ENCODE measurements at places on chromosomes 5 and 9.

DNA sequence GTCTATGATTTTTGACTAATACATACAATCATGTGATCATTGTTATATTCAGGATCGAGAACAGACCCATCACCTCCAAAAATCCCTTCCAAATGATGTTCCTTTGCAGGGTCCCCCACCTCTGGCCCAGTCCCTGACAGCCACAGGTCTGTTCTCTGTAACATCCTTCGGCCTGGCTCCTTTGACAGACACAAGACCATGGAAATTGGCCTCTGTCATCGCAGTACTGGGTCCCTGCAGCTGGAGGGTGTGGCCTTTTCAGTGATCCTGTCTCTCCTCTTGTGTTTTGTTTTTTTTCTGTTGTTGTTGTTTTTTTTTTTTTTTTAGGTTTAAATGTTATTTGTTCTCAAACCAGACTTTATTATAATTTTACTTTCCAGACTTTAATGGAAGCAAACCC is 27.4 kb upstream of the ANKRD33B start:
- DNase-seq: no peak

DNA sequence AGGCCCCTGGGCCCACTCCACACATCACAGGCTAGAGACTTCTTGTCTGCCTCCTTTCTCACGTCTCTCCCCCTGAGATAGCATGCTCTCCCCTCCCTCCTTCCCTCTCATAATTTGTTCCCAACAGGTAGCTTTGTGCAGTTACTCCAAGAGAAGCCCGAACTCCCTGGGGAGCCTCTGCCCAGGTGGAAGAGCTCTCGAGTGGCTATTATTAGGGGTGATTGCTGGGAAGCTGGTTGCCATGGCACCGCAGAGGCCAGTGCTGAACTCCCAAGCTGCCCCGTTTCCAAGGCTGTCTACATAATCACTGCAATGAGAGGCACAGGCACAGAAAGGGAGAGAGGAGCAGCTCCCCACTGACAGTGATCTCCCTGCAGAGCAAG is 104.7 kb upstream of the GPR151 start:
- no peak for DNase-seq

DNA sequence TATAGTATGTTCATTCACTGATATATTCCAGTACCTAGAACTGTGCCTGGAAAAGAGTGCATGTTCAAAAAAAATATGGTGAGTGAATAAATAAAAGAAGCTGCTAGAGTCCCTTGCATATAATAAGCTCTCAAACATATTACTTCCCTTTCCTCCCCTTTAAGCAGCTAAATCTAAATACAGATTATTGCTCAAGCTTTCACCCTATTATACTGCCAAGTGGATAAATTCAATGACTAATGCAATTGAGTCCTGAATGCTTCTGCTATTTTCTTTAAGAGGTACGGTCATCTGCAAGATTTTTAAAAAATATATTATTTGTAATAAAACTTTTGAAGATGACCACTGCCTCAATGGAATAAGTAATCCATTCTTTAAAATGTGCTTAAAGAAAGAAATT is 248.4 kb downstream of the PLK2 start:
- DNase-seq: no peak

DNA sequence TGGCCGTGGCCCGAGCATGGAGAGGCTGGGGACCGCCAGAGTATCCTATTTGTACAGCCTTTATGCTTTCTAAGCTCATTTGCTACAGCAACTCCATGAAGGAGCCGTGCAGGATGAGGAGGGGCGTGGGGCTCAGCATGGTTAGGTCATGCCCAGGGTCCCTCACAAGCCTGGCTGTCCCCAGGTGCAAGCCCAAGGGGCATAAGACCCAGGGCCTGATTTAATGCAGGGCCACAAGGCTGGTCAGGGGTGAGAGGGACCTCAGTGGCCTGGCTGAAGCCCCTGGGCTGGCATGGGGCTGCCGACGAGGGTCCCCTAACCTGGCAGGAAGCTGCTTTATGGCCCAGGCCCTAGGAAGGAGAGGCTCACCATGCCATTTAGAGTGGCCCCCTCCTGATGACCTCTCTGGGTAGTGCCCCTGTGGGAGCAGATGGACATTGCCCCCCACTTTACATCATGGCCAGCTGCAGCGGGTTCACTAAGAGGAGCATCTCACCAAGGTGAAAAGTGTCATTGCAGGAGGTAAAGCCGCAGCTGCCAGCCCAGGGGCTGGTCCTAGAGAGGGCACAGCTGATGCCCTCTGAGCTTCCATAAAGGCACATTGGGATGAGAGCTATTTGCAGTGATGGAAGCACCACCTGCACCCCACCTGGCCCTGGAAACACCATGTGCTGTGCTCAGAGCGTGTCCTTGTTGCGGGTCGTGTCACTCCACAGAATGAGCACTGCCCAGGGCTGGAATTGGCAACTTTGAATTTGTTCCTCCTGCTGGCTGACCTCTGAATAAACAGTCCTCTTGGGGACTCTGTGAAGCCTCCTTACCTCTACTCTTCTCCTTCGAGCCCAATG is 58.9 kb downstream of the ZNF618 start:
- DNase-seq: peak; percentile 6

DNA sequence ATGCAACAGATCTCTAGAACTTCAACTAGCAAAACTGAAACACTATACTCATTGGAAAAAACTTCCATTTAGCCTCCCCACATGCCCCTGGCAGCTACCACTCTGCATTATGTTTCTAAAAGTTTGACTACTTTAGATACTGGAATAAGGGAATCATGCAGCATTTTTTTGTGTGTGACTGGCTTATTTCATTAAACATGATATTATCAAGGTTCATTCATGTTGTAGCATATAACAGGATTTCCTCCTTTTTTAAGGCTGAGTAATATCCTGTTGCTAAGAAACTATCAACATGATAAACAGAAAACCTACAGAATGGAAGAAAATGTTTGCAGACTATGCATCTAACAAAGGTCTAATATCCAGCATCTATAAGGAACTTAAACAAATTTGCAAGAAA is 597.9 kb downstream of the DMRTA1 start:
- no peak for DNase-seq

- no peak for DNase-seq
These were observed 73.3 kb downstream of the RXRA start for GRCh38 chr9:134399435-134400056.

GRCh38 chr5:134738963-134739661 is 764 bp downstream of the CAMLG start:
- DNase-seq: peak; percentile 32

All from activated T-helper 2 cell treated with anti-CD3 and anti-CD28 coated beads, Interferon-gamma antibody, Interleukin-2, Interleukin-4, amounts not matched to agents 10 μg/mL and 5 μg/mL and 100 μg/mL, durations not matched to agents 14 hours and 24 hours and 36 hours (primary cell).